ENCODE measurements at places on chromosomes 1 and 21.

DNA sequence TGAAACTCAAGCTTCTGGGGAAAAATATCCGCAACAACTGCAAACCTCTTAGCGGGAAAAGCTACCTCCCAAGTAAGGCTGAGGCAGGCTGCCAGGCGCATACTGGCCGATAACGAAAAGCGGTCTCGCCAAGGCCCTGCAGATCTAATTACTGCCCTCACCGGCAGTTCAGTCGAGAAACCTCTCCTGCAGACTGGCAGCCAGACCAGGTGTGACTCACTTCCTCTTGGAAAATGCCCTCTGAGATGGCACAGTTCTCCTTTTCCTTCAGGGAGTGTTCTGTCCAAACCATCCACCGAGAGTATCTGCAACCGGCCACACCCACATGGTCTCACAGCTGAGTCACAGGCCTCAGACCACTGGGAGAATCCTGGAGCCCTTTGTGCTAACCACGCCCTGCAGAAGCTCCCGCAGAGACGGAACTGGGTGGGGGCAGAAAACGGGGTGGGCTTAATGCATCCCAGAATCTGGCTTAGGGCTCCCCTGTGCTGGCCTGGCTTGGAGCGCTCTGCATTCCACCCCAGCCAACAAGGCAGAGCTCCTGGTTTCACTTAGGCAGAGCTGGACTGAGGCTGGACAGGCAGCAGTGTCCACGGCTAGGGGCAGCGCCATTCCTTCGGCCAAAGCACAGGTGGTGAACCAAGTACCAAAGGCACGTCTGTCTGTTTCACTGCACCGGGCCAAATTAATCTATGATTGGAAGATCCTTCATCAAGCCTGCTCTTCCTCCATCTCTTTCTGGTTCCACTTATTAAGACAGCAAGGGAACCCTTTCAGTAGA is 1.2 kb downstream of the S100A10 start:
- DNase-seq, result no peak

- DNase-seq, result no peak
These were observed 315.0 kb downstream of the PTPRU start for GRCh38 chr1:29551123-29551936.

DNA sequence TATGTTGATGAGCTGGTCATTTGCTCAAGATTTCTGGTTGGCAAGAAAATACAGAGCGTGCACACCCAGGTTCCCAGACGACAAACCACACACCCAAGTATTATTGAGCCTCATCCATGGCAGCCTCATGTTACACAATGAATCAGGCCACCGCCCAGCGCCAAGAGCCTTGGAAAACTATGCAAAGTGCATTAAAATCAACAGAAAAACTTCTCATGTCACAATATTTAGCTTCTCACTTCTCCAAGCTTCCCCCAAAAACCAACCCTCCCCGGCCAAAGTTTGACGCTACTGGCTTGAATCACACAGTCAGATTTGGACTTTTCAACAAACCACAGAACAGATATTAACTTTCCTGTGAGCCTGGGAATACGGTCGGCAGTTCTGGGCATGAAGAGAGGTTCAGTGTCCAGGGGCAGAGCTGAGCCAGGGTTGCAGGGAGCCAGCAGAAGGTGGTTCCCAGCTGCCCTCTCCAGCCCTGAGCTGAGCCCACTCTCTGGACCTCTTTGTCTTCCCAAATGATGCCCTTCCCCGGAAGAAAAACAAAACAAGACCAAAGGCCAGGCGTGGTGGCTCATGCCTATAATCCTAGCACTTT is 71.1 kb downstream of the SETD4 start:
- DNase-seq, result no peak

- no peak for DNase-seq
These were observed 88.1 kb upstream of the C1orf21 start for GRCh38 chr1:184298440-184299405.

DNA sequence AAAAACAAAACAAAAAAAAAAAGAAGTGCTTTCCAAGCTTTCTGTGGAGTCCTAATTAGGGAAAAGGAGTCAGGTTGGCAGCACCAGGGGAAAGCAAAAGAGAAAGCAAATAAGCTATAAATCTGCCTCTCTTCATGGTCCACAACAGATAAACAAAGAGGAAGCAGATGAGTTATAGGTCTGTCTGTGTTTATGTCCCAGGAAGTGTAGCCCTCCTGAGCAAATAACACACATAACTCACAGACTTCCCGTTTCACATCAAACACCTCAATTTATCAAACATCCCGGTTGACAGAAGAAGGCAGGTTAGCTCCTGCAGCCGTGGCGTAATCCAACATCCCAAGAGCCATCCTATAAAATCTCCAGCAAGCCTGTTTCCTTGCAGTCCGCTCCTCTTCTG is 5.6 kb upstream of the SLC2A5 start:
- DNase-seq, result no peak

GRCh38 chr1:225767634-225768540 is 9.7 kb upstream of the SRP9 start:
- no peak for DNase-seq

- DNase-seq, result no peak
These were observed 198.8 kb upstream of the SGIP1 start for GRCh38 chr1:66335125-66335524.

GRCh38 chr1:204147406-204148383 is 4.1 kb downstream of the ETNK2 start:
- no peak for DNase-seq

- no peak for DNase-seq
These were observed 43.1 kb downstream of the OPRD1 start for GRCh38 chr1:28855046-28855445.

- DNase-seq, result no peak
These were observed 20.7 kb downstream of the GALNT2 start for GRCh38 chr1:230087717-230088105.

DNA sequence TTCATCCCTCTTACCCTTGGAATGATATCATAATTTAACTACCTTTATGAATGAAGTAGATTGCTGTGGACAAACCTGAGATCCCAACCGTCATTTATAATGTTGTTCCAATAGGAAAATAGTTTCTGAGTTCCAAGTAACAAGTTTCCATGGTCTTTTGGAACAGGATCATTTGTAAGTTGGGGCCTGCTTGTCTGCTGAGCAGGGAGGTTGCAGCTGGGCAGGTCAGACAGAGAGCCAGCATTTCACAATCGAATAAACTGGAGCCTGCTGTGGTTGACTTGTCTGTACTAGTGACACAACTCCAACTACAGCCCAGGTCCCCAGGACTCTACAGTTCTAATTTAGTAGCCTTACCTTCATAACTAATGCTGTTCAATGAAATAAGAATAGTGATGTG is 18.6 kb upstream of the RALGPS2 start:
- DNase-seq, result no peak

DNA sequence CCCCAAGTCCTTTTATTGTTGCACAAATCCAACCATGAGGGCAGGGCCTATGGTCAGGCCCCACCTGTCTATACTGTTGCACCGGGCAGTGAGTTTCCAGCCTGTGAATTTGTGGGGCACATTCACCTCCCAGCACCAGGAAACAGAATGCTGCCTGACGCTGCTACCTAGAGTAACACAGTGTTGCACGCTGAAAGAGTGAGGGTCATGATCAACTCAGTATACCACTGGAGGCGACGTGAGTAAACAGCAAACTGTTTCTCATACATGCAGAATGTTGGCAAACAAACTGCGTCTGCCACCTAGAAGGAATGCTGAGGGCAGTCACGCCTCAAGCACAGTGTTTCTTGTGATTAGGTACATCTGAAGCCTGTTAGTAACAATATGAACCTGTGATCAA is 13.4 kb upstream of the LRRC47 start:
- no peak for DNase-seq

DNA sequence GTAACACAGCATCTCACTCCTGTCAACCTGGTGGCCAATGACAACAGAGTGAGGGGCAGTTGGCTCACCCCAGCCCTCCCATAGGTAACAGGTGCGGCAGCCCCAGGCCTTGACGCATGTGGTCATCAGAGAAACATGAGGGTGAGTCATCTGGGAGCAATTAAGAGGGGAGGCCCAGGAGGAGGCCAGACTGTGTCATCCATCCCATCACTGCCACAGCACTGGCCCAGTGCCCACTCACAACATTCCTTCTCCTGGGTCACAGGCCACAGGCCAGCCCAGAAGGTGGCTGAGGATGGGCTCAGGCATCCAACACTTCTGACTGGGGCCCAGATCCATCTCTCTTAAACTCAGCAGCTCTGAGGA is 17.1 kb downstream of the TEX35 start:
- no peak for DNase-seq

GRCh38 chr21:43292041-43292865 is 123.4 kb downstream of the CRYAA start:
- DNase-seq, result no peak

DNA sequence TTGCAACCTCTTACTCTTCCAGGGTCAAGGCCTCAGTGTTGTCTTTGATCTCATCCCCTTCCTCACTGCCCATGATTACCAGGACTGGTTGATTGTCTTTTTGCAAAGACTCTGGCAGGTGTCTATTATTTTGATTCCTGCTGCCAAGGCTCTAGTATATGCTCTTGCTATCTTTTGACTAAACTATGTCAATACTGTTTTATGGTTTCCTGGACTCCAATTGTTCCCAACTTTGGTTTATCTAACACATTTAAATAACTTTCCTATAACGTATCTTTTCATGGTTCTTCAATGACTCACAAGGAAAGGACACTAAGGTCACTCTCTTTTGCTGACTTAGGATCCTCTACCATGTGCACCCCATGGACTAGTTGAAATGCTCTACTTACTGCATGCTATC is 141.5 kb downstream of the PTPRC start:
- no peak for DNase-seq

- no peak for DNase-seq
These were observed 15.1 kb upstream of the TIPRL start for GRCh38 chr1:168163670-168164069.

- no peak for DNase-seq
These were observed 7.0 kb downstream of the AKT3 start for GRCh38 chr1:243842978-243843511.

DNA sequence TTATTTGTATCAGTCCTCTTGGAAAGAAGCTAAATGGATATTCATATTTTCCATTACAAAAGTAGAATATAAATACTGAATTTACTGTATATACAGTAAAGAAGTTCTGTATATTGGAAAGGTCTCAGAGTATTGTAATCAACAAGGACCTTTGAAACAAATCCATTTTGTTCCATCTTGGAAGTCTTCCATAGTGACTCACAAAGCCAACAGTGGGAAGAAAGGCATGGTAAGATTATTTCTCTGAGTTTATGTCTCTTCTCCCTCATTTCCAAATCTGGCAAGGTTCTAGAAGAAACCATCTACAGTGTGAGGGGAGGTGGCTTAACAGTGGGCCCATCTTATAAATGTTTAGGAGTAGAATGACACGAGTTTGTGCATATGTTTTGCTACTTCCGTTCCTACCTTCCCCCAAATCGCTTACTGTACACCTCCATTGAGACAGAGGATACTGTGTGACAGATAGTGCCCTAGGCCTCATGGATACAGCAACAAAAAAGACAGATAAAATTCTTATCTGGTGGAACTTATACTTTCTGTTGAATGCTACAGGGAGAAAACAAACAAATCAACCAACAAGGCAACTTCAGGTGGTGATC is 22.1 kb upstream of the SSX2IP start:
- no peak for DNase-seq

- no peak for DNase-seq
These were observed 18.3 kb downstream of the ZBED6 start for GRCh38 chr1:203813581-203814341.

GRCh38 chr1:92473781-92474495 is 12.8 kb downstream of the GFI1 start:
- DNase-seq, result no peak

GRCh38 chr1:165364568-165365133 is 8.1 kb upstream of the LMX1A start:
- DNase-seq, result no peak

DNA sequence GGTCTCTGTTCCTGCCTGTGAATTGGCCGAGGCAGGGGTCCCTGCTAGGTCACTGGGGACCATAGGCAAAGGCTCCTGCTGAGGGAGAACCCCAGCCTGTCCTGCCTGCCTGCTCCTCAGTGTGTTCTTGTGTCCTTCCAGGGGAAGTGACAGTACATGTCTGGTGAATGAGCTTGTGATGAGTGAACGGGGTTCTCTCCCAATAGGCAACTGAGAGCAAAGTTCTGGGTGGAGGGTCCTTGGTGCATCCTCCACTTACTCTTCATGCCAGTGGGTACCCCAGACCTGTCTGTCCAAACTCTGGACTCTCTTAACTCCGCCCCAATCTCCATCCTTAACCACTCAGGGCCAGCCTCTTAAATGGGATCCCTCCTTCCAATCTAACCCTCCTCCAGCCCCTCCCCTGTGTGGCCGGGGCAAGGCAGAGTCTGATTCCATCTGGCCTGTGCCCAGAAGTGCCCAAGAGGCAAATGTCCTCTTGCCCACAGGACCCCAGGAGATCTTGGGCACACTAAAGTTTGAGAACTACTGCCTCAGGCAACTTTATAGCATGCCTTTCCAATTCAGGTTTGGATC is 2.0 kb downstream of the XKR8 start:
- no peak for DNase-seq

GRCh38 chr1:180031664-180032063 is 77.1 kb downstream of the CEP350 start:
- DNase-seq, result no peak
